Pulmonary artery endothelial cell (primary cell): ENCODE measurements at places on chromosomes 16 and 17. TPM values are rescaled to one million over a fixed set of nuclear protein-coding genes. Genes with fewer than 3 reads are reported as not detected.

Gene OTOP2
- not detected in 2 replicates for total RNA-seq

Gene KIF19
- total RNA-seq = 1.4 and 2.0 TPM in 2 replicates

Gene HOXB1
- total RNA-seq = not detected in 2 replicates

Gene EVPLL
- total RNA-seq = not detected in 2 replicates

Gene SCIMP
- not detected in 2 replicates for total RNA-seq

Gene ZNF213
- 4.8 and 5.0 TPM in 2 replicates for total RNA-seq

Gene ABCC3
- 2.4 and 3.6 TPM in 2 replicates for total RNA-seq

Gene TP53TG3
- total RNA-seq = 0.49 TPM in 1 of 2 replicates, not detected in the other

Gene TPSG1
- total RNA-seq = not detected in 2 replicates

Gene P2RX1
- 0.11 TPM in 1 of 2 replicates, not detected in the other for total RNA-seq

Gene ALOX15B
- not detected in 2 replicates for total RNA-seq
